ENCODE measurements at places on chromosomes 16 and 17.

DNA sequence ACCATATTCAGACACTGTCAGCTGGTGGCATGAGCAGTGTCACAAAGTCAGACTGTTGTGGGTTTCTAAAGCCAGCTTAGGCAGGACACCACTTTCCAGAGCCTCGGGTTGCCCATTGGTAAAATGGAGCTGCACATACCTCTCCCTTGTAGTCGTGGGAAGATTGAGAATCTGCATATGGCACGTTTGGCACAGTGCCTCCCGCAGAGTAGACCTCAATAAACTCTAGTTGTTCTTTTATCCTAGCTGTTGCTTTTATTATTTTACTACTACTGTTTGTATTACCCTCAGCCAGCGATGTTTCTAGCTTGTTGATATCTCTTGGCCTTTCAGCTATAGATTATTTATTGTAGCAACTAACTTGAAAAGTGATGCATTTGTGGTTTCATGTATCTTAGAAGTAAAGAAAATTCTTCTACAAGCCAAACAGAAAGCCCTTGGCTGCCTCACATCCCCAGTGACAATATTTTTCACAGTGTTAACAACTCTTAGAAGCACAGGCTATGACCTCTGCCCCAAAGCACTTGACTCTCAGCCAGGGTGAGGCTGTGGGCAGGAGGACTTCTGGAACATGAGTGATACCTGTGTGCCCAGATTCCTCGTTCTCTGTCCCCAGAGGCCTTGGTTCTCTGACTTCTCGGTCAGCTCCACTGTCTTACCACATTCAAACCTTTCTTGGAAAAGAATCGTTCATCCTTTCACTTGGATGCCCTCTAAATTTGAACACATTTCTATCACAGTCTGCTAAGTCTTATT, 351.6 kb downstream of the SNX29 start:
- DNase-seq, result no peak

- DNase-seq, result no peak
These were observed 20.4 kb upstream of the CDYL2 start for GRCh38 chr16:80824623-80825364.

DNA sequence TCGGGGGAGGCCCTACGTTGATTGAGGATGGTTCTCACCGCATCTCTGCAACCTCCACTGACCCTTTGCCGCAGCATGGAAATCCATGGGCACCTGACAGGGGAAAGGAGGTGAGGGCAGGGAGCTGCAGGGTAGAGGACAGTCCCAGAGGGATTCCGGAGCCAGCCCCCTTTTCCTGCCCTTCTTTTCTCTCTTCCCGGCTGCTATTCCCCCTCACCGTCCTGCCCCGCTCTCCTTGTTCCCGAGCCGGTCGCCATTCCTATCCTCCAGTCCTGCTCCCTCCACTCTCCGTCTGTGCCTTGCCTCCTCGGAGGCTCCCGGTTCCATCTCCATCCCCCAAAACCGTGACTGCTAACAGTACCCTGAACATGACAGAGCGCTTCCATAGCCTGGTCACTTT, 4.8 kb downstream of the SPATA32 start:
- no peak for DNase-seq

DNA sequence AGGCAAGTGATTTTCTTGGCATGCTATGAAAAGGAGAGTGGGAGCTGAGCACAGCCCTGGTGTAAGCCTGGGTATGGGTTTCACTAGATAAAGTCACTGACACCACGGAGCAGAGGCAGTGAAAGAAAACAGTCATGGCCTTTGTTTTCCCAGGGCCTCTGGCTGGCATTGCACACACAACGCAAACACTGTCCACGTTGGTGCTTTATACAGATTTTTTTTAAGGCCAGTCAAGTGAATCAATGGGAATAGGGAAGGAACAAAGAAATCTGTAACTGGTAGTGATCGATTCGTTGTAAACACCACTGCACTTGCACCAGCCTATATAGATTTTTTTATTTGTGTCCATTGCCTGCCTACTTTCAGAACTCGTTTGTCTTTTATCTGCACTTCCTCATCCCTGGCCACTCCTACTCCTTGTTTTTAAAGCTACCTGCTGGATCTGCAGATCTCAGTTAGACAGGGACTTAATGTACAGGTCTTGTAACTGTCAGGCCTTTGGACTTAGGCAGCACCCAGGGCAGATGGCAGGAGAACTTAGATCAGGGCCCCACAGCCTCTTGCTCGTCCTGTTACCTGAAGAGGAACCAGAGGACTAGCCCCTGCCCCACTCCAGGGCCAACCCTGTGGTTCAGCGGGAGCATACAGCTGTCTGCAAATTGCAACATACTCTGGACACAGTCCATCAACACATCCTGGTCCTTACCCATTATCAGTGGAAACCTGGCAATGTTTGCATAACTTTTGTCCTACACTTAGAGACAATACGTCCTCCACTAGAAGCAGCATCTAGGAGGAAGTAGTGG, 10.6 kb upstream of the TMIGD1 start:
- DNase-seq, result no peak

GRCh38 chr17:11682646-11683045, 84.4 kb downstream of the DNAH9 start:
- no peak for DNase-seq

DNA sequence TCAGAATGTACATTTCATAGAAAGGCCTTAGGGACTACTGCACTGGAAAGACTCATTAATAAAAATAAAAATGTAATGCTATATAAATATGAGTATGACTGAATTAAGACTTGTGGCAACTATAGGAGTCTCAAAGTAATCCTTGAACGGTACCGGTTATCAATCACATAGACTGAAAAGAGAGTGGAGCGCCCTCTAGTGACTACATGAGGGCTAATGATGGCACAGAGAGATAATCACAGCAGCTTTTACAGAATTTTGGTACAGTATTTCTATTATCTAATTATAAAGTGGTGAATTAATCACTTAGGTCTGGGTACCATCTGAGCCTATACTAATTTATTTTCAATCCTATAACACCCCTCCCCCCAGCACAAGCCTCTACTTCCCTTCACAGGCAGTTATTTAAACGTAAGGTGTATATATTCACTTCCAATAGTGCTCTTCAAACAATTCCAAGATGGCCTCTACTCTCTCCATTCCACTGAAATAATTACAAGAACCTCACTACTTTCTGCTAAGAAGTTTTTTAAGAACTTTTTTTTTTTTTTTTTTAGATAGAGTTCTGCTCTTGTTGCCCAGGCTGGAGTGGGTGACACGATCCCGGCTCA, 40.7 kb upstream of the ANKFY1 start:
- DNase-seq, result no peak

DNA sequence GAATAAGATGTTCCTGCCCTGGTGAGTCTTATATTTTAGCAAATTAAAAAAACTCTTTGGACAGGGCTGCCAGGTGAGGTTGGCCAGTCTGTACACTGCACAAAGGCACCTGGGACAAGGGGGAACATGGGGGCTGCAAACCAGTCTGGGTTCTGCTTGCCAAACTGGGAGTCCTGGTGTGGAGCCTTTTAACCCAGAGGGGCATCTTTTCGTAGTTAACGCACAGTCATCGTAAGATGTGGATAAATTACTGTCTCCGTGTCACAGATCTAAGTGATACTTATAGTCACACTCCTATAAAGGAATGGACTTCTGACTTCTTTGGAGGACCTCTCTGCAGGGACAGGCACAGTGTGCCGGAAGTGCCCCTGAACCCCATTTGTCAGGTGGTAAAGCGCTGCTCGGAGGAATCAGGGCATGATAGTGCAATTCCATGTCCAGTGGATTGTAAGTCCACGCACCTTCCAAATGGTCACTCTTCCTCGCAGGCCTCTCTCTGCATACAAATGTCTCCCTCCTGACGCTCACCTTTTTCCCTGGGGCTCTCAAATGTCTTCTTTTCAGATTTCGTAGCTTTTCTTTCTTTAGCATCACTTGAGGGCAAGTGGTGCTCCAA, 14.7 kb downstream of the DEXI start:
- no peak for DNase-seq

DNA sequence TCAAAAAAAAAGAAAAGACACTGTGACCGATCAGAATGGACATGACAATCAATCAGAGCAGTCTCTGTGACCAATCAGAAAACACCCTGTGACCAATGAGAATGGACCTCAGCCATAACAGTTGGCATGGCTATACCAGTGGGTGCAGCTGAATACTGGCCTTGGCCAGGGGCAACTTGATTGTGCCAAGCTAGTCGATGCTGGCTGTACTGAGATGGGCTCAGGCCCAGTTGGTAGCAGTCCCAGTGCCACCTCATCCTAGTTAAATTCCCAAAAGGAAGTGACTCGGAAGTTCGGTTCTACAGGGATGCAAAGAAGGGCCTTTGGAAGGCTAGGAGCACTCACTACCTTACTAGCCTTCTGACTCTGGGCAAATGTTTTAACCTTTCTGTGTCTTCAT, 37.2 kb upstream of the BCO1 start:
- no peak for DNase-seq

- DNase-seq, result no peak
These were observed 6.7 kb downstream of the SLC13A5 start for GRCh38 chr17:6706499-6706898.

- DNase-seq, result no peak
These were observed 143.7 kb upstream of the GNAO1 start for GRCh38 chr16:56047307-56048234.

GRCh38 chr16:81553814-81554675, 109.4 kb downstream of the CMIP start:
- no peak for DNase-seq

DNA sequence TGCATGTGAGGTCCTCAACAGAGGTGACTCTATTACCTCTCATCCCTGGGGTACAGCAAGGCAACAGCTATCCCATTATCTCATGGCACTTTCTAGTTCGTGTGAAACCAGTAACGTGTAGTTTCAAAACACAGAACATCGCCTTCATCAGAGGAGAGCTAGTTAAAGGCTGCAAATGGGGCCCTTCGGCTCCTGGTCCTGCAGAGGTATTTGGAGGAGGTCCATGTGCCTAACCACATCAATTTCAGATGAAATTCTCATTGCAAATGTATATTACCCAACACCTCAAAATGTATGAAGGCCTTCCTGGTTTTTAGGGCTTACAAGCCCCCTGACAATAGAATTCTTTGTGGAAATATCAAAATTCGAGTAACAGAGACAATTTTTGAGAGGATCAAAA, 95.7 kb upstream of the PSMD7 start:
- no peak for DNase-seq

GRCh38 chr17:48148854-48149786, 41.6 kb downstream of the SNX11 start:
- no peak for DNase-seq

DNA sequence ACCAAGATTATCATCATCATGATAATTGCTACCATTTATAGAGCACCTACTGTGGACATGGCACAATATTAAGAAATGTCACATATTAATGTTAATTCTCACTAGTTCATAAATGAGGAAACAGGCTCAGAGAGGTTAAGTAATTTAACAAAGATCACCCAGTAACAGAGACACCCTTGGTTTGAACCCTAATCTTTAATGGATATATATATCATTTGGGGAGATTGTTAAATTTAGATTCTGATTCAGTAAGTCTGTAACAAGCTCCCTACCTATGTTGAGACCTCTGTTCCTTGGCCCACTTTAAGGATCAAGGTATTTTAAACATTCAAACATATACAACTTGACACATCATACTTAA, 804 bp upstream of the TMEM100 start:
- no peak for DNase-seq
